D721Med (cell line): ENCODE measurements at places on chromosomes 4 and X.

DNA sequence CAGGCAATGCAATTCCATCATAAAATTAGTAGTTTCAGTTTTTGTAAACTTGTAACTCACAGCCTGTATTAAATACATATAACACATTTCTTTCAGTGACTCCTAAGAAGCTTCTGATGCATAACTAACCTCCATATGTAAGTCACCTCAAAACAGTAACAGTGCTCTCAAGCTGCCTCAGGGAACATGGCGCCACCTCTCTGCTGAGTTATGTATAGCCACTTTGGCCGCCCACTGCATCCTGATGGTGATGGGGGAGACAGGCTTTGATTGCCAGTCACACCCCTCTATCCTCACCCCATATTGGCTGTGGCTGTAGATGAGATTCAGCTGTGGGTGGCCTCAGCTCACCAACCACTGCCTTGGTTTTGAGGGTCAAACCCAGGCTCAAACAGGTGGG is 54.3 kb downstream of the LRBA start:
- DNase-seq: no peak

GRCh38 chrX:68919707-68920106 is 90.9 kb downstream of the EFNB1 start:
- no peak for DNase-seq

DNA sequence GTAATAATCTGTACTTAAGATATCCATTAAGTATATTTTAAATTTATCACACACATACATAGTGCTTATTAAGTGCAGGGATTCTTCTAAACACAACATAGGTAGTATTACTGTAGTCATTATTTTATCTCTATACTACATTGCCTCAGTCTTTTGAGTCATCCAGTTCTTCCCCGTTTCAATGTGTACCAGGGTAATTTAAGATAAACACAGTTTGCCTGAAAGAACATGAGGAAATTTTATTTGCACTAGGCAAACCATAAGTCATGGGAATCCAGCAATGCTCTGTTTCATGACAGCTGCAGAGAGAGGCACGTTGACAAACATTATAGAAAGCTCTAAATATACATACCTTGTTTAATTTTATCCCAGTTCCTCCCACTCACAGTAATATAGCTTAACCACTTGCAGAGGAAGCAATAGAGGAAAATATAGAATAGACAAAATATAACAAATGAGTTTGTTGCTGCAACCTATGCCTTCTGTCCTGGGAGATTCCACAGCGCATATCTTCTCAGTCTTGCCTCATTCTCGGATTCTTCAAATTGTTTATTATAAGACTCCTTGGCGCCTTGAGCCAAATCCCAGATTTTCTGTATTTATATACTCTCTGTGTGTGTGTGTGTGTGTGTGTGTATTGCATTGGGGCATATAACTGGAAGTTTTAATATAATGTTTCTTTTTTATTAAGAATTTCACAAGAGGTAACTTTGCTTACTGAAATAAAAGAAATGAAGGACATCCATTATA is 258.6 kb downstream of the FAM133A start:
- DNase-seq: no peak

- no peak for DNase-seq
Observed at GRCh38 chrX:154373340-154374306, 811 bp downstream of the FLNA start.

DNA sequence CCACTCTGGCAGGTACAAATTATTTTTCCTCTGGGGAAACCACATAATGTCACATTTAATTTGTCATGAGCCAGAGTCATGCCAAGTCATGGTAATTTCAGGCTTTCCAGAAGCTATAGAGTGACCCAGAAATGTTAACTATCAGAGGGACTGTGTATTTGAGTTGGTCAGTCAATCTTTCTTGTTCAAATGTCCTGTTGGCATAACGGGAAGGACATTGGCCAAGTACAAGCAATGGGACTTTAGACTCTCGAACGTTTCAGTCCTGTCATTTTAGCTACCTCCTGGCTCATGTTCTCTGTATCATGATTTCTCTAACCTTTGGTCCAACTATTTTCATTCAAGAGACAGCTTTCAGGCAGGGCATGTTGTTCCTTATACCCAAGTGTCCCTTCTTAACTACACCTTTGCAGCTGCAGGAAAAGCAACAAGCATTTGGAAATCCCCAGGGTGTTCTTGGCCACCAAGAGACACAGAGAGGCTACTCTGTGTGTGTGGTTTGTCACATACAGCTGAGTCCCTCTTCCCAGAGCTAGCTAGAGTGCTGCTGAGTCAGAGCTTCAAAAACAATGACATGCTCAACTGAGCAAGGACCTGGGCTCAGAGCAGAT is 142.6 kb downstream of the EGF start:
- DNase-seq: no peak

DNA sequence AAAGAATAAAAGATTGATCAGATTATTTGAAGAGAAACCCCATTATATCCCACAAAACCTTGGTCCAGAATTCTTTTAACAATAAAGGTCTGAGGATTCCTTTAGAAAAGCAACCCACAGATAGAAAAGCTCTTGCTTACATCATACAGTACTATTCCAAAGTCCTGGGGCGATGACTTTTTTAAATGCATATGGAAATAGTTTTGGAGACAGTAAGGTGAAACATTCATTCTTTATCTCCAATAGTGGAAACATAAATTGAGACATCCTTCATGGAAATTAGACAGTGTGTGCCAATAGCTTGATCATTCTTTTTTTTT is 85.7 kb upstream of the UCP1 start:
- no peak for DNase-seq

DNA sequence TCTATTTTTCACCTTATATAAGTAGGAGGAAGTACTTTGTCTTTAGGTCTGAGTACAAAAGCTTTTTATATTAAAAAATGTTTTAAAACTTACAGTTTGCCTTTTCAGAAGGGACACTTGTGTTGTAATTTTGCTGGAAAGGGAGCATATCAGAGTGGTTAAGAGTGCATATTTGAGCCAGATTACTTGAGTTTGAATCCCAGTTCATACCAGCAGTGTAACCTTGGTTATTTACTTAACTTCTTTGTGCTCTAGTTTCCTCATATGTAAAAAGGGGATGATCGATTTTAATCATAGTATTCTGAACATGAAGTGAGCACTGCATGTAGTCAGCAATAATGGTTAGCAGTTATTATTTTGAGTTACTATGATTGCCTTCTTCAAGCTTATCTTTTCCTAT is 78.3 kb upstream of the SLC4A4 start:
- DNase-seq: no peak

GRCh38 chr4:53507671-53508286 is 83.5 kb downstream of the LNX1 start:
- DNase-seq: no peak

DNA sequence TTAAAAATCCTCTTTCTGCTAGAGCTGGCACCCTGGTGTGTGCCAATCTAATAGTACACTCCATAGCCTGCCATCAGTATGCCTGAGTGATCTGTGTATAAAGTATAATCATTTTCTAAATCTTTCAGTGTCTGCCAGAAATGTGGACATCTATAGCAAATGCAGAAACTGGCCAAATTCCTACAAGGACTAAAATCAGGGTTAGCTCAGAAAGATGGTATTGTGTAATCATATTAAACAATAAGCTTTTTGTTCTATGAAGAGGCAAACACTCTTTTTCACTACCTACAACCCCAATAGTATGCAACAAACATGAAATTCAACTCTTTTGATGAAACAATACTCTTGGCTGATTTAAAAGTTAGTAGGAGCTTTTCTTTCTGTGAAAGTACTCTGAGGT is 7.7 kb upstream of the TXLNG start:
- DNase-seq: no peak

- DNase-seq: no peak
Observed at GRCh38 chr4:53066155-53066554, 204.0 kb downstream of the RASL11B start.

- no peak for DNase-seq
Observed at GRCh38 chr4:95250544-95251137, 298.1 kb downstream of the UNC5C start.

DNA sequence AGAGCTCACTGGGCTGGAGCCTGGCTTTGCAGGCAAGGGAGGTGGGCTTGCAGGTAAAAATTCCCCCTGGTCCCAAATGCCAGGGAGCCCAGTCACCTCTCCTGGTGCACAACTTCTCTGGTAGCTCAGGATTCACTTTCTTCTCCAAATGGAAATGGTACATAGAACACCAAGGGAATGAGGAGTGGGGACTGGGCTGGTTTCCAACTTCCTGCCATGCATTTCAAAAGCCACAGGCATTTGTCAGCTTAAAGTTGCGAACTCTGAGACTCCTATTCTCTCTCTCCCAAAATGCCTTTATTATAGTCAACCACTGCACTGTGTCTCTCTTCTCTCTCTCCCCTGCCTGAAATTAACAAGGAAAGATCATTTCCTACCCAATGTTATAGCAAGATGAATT is 177.3 kb downstream of the GRIA3 start:
- no peak for DNase-seq

GRCh38 chr4:75494563-75494962 is 19.6 kb downstream of the RCHY1 start:
- DNase-seq: no peak

DNA sequence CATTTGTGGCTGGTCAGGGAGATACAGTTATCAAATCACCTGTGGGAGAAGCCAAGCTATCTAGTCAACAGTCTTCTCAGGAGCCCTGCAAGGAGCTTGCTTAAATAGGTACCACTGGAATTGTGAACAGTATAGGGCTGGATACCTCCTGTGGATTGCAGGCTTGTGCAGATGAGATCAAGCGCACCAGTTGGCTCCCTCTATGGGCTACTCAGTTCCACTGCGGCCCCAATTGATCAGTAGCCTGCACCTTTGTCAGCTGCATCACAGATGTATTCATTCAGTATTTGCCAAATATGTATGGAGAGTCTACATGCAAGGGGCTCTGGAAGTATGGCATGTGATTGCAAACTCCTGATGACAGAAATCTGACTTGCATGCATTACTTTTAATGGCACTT is 28.6 kb downstream of the TEX13A start:
- no peak for DNase-seq

DNA sequence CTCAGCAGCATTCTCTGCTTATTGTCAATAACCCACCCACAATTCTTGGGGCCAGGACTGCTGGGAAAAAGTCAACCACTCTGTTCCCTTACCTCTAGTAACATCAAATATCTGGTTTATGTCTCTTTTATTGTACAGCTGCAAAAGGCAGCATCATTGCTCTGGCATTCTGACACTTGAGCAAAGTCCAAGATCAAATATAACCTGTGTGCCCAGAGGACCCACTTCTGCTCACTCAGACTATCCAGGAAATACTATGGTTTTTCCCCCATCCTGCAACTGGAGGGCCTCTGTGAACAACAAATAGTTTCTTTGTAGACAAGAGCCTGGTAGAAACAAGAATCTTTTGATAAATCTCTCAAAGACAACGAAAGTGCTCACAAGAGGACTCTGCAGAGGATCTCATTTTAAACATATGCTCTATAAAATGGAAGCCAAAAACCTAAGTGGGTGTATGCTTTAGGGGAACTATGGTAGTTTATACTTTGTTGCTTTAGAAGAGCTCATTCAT is 154.7 kb downstream of the RAB28 start:
- no peak for DNase-seq

- no peak for DNase-seq
Observed at GRCh38 chr4:32826169-32826568, 2106.0 kb downstream of the PCDH7 start.

- DNase-seq: no peak
Observed at GRCh38 chr4:108152980-108153379, 15.8 kb downstream of the LEF1 start.

- DNase-seq: no peak
Observed at GRCh38 chr4:17385403-17385802, 126.5 kb downstream of the QDPR start.

DNA sequence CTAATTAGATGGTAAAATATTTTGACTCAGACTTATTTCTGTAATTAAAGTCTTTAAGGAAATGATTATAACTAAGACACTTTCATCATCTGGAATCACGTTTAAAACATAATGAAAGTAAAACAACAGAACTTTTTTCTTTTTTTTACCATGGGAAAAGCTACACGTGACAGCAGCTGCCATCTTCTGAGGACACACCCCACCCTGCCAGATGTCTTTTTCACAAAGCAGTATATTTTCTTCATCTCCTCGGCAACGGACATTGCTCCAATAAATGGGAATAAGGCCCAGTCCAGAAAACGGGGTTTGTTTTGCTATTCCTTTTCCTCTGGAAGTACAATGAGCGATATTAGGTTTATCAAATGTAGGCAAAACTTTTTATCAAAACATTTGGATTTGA is 17.5 kb downstream of the PRSS12 start:
- DNase-seq: no peak

DNA sequence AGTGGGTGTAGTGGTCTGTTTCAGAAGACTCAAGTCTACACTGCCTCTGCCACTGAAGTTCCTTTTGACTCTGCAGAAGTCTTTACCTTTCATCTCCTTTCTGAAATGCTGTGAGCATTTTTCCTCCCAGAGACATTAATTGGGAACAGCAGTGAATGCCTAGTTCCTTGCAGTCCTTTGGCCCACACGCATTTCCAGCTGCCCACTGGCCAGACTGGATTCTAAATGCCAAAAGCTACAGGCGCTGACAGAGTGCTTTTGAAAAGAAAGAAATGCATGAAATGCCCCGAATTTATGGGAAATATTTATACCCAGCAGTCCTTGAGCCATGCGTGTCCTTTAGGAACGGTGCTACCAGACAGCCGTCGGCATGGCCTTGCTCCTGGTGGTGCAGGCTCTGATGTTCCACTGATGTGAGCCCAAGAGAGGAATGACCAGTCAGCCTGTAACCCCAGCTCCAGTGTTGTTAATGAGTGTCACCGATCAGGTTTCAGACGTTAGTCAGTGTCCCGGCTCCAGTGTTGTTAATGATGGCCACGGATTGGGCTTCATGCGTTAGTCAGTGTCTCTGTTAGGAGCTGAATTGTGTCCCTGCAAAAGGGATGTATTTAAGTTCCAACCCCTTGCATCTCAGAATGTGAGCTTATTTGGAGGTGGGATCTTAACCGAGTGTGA is 132.6 kb downstream of the TBL1X start:
- DNase-seq: no peak

- no peak for DNase-seq
Observed at GRCh38 chrX:47637546-47638195, 7.9 kb upstream of the CFP start.

DNA sequence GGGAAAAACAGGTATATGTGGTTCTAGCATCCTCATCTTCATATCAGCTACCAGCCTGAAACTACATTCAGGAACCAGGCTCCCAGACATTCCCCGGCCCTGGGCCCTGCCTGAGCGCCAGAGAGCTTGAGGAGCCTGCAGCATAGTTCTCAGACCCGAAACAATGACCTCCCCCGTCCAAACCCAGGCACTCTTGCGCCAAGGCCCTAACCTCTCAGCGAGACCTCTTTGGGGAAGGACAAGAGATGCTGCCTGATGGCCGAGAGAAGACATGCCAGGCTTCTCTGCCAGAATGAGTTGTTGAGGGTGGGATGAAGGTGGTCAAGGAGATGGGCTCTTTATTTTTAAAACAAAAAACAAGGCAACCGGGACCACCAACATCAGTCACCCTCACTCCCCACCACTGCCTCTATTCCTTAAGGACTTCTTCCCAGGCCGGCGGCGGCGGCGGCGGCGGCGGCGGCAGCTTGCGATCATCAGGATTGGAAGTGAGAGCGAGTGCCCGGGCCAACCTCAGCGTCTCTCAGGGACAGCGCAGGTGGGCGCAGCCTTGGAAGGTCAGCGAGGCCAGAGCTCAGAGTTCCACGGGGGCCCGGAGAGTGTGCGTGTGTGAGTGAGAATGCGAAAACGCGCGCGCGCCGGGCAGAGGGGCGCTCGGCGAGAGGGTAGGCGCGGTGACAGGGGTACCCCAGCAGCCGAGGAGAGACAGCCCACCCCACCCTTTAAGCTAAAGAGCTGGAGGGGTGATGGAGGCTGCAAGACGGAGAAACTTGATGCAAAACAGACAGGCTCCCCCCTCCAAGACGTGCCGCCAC is 601 bp downstream of the INPP4B start:
- no peak for DNase-seq

GRCh38 chrX:132373610-132374009 is 115.2 kb downstream of the MBNL3 start:
- no peak for DNase-seq
